ENCODE measurements at places on chromosomes 1 and 21. TPM values are rescaled to one million over a fixed set of nuclear protein-coding genes. Genes with fewer than 3 reads are reported as not detected.
A peak's percentile ranks its signal among the peaks of the same experiment; 100 is the strongest.

DNA sequence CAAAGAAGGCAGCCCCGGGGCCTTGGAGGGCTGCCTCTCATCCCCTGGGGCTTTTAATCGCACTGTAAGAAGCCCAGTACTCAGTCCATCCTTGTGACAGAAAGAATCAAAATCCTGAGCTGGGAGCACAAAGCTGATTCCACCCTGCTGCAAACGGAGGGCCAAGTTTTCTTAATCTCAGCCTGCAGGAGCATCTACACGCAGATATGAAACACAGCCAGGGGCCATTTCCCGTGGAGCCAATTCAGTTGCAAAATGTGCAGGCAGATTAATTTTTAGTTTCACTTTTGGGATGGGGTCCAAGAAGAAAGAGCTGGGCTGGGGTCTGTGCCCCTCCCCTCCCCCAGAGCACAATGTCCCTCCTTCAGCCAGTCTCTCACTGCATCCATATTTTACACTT lies 4.4 kb downstream of the LYPD8 start:
- H3K4me3 ChIP-seq, result no peak overlapping the region
- no peaks in the 10 kb centered on the region for H3K27me3 ChIP-seq
- H3K36me3 ChIP-seq, result no peaks in the 10 kb centered on the region
- no peak overlapping the region for H3K27ac ChIP-seq
- H3K4me1 ChIP-seq, result no peaks in the 10 kb centered on the region

- no peak overlapping the region for H3K4me3 ChIP-seq
- peaks cover 52% of the 10 kb centered on the region for H3K27me3 ChIP-seq
- no peak overlapping the region for H3K27ac ChIP-seq
- no peak for DNase-seq
- H3K4me1 ChIP-seq, result no peaks in the 10 kb centered on the region
Measured at GRCh38 chr1:117632269-117633067, 26.6 kb downstream of the TENT5C start.

DNA sequence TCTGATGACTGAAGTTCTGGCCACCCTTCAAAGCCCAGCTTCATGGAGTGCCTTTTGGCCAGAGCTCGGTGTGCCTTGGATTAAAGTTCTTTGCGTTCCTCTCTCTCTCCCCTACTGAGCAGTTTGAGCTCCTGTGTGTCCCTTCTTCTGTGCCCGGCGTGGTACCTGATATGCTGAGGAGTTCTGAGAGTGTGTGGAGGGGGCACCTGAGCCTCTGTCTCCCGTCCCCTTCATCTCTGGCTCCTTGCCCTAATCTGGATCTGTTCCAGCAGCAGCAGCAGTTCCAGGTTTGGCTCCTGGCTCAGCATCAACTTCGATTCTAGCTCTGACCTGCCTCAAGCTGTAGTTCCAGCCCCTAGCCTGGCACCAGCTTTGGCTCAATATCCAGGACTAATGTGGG lies 25.1 kb upstream of the MYCL start:
- H3K4me1 ChIP-seq, result peaks cover 6% of the 10 kb centered on the region
- peaks cover 48% of the 10 kb centered on the region for H3K27me3 ChIP-seq
- H3K36me3 ChIP-seq, result no peaks in the 10 kb centered on the region

DNA sequence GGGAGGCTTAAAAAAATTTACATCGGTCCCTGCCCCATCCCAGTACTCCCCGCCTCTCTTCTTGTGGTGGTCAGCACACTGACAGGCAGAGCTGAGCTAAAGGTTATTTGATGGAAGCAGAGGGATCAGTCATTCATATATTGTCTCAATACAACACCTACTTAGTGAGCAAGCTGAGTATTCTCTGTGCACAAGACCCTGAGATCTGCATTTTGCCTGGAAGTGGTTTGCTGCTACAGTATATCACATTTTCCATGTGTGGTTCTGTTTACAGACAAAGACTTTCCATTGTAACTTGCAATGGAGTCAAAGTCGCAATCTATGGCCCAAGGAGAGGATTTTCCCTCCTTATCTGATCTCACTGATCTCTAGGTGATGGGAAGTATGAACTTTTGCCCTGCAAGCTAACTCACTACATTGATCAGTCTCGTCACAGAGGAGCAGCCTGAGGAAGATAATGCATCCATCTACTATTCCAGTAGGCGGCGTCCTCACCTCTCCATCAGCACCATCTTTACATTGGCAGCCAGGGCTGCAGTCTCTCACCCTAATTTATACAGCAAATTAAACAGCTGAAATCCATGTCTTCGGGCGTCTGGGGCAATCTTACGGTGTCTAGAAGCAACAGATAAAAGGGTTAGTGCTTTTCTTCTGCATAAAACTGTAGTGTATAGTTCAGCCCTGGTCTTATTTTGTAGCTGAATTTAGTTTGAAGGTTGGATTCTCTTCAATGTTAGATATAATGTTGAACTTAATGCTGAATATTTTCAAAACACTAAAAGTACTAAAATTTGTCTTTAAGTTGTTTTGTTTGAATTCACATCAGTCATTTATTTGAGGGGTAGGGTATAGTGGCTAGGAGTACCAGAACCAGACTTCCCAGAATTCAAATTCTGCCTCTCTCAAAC lies 3.2 kb upstream of the TRAF5 start:
- DNase-seq, result peak; percentile 70
- H3K27me3 ChIP-seq, result no peaks in the 10 kb centered on the region
- no peak overlapping the region for H3K4me3 ChIP-seq
- peaks cover 25% of the 10 kb centered on the region for H3K4me1 ChIP-seq
- no peak overlapping the region for H3K27ac ChIP-seq

GRCh38 chr1:213989002-213989855 lies 1.5 kb downstream of the PROX1 start:
- H3K27ac ChIP-seq, result peak overlapping the region; percentile 91
- peaks cover 80% of the 10 kb centered on the region for H3K27me3 ChIP-seq
- peaks cover 20% of the 10 kb centered on the region for H3K36me3 ChIP-seq
- peak overlapping the region; percentile 86 for H3K4me3 ChIP-seq

DNA sequence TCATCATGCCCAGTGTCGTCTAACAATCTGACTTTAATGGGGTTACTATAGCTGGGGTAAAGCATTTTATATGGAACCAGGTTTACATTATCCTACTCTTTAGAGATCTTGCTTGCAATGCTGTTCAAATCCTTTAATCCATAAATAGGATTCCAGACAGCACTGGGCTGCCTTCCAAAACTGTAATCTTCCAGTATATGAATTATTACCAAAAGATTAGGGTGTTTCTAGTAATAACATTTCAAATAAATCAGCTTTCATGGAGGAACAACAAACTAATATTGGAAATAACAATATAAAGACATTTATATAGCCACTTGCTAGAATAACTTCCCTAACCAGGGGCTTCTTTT lies 88.6 kb upstream of the PLXNA2 start:
- H3K27ac ChIP-seq, result no peak overlapping the region
- H3K4me3 ChIP-seq, result no peak overlapping the region

- H3K27ac ChIP-seq, result no peak overlapping the region
- DNase-seq, result no peak
- H3K4me1 ChIP-seq, result no peaks in the 10 kb centered on the region
- H3K36me3 ChIP-seq, result no peaks in the 10 kb centered on the region
- H3K27me3 ChIP-seq, result peaks cover 87% of the 10 kb centered on the region
- no peak overlapping the region for H3K4me3 ChIP-seq
Measured at GRCh38 chr1:162011337-162012012, 12.2 kb downstream of the OLFML2B start.

GRCh38 chr1:149933208-149933607 lies 3.5 kb downstream of the MTMR11 start:
- H3K27me3 ChIP-seq, result no peaks in the 10 kb centered on the region
- no peak for DNase-seq
- H3K36me3 ChIP-seq, result peaks cover 55% of the 10 kb centered on the region
- H3K4me1 ChIP-seq, result peaks cover 51% of the 10 kb centered on the region
- H3K4me3 ChIP-seq, result no peak overlapping the region

DNA sequence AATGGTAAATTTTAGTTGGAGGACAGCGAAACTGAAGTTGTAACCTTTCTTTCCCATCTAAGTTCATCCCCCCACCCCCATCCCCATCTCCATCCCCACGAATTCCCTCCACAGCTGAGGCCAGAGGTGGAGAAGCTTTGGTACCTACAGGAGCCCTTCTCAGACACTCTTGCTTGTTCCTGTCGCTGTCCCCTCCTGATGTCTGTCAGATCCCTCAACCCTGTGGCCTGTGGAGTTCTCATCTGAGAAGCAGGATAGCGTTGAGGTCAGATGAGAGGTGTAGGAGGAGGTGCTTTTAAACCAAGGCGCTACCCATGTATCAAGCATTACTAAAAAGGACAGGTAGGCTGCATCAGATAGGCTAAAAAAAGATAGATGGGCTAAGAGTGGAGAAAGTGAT lies 769 bp downstream of the NTPCR start:
- peaks cover 17% of the 10 kb centered on the region for H3K36me3 ChIP-seq
- peaks cover 11% of the 10 kb centered on the region for H3K27me3 ChIP-seq
- peak; percentile 23 for DNase-seq
- peaks cover 23% of the 10 kb centered on the region for H3K4me1 ChIP-seq

Gene TMEM240
- 5.0 TPM for total RNA-seq

Gene KDF1
- 18.9 TPM for total RNA-seq

Gene ITLN2
- total RNA-seq, result not detected

Gene SLC45A3
- total RNA-seq, result 29.1 TPM

Gene AGT
- total RNA-seq, result 27.5 TPM
